DMS53 (cell line): ENCODE measurements at places on chromosomes 11 and 22.

- DNase-seq: no peak
Observed at GRCh38 chr22:22976033-22976922, 88.7 kb downstream of the IGLL5 start.

DNA sequence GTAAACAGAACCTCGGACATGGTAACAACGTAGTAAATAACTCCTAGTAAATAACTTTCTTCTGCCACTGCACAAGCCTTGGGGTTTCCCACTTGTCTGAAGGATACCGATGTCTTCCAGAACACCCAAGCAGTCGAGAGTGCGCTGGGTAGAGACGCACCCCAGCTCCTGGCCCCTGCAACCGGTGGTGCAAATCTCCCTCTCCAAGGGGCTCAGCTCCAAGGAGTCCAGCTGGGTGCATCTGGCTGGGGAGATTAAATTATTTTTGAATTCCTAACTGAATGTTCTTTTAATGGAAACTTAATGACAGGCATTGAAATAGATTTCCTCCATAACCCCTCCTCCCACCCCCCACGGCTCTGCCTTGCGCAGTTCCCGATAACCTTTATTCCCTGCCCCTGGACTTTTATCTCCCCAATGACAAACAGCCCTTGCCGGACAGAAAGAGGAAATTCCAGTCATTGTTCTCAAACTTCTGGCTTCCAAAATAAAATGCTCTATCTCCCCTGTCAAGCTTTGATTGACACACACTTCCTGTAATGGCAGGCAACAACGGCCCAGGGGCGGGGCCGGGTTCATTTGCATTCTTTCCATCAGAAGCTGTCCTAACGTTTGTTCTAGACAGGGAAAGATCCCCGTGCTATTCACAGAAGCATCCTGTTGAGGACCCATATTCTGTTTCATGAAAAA, 31.2 kb downstream of the KCNJ1 start:
- peak; percentile 11 for DNase-seq

DNA sequence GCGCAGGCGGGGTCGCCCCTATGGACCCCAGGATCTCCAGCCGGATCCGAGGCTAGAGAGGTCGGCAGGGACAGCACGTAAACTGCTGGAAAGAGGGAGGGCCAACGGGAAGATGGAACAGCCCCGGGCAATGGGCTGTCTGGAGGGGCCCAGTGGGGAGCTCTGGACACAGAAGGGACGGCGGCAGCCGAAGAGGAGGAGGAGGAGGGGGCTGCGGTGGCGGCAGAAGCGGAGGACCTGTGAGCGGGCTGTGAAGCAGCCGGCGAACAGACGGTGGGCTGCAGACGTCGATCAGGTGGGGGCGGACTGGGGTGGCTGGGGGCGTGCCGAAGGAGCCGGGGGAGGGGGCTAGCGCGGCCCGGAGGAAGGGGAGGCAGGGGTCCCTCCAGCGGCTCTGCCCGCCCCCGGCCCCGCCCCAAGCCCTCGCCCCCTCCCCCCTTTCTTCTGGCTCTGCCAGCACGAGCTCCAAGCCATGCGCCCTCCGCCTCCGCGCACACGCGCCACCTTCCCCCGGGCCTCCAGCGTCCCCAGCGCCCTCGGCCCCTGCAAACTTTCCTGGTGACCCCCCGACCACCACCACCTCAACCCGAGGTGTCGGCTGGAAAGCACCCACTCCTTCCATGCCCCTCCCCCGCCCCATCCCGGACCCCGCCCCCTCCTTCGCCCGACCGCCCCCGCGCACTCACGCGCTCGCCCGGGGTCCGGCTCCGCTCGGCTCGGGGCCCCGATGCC, 432 bp downstream of the TNKS1BP1 start:
- peak; percentile 37 for DNase-seq

DNA sequence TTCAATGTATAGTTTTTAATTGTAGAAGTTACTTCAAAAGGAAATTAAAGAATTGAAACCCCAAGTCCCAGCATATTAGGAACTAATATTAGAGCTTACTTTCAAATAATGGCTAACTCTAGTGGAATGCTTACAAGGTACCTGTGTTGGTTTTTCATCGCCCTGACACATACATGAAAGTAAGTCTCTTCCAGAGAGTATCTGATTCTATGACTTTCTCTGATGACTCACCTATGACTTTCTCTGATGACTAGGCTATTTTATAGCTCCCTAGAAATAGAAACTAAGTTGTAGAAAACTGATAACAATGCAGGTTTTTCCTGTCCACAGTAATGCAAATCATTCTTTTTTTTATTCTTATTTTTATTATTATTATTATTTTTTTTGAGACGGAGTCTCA, 33.6 kb upstream of the MMP7 start:
- peak; percentile 73 for DNase-seq

GRCh38 chr11:41665441-41666360, 206.2 kb upstream of the LRRC4C start:
- no peak for DNase-seq

- DNase-seq: peak; percentile 57
Observed at GRCh38 chr11:121613724-121614123, 161.0 kb upstream of the SORL1-AS1 start.

- DNase-seq: peak; percentile 76
Observed at GRCh38 chr11:59551659-59552521, 40.6 kb downstream of the OR4D9 start.

GRCh38 chr22:44546686-44547310, 48.8 kb upstream of the RTL6 start:
- DNase-seq: no peak

DNA sequence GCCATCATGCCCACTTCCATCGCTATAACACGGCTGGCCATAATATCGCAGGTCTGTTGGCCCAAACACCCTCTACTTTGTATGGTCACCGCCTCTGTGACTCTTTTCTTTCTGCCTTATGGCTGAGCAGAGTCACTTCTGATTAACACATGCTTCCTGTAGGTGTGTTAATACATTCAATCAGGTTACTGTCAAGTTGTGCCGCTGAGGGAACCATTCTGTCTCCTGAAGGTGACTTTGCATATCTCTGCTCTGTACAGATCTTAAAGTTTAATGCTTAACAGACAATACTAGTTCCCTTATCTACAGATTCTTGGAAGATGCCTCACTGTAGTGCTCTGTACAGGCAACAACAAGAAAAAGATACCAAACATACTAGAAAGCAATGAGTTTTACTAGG, 393.1 kb downstream of the CADM1 start:
- no peak for DNase-seq

DNA sequence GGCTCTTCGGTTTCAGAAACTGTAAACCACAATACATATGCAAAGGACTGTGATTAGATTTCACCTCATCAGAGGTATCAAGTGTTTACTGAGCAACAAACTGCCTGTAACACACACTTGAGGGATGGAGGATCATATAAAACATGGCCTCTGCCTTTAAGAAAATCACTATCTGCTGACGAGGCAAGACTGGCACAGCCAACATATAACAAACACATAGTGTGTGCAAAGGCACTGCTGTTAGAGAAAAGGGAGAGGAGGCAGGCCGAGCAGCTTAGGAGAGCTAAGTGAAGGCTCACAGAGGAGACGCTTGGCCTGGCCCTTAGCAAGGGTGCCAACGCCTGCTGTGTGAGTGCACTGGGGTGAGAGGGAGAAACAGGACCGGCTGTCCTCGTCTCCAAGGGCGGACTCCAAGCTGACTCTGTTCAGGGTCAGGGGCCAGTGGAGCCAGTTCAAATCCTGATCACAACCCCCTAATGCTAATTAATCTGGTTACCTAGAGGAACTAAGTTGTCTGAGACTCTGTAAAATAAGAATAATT, 48.2 kb downstream of the LRFN4 start:
- DNase-seq: no peak

DNA sequence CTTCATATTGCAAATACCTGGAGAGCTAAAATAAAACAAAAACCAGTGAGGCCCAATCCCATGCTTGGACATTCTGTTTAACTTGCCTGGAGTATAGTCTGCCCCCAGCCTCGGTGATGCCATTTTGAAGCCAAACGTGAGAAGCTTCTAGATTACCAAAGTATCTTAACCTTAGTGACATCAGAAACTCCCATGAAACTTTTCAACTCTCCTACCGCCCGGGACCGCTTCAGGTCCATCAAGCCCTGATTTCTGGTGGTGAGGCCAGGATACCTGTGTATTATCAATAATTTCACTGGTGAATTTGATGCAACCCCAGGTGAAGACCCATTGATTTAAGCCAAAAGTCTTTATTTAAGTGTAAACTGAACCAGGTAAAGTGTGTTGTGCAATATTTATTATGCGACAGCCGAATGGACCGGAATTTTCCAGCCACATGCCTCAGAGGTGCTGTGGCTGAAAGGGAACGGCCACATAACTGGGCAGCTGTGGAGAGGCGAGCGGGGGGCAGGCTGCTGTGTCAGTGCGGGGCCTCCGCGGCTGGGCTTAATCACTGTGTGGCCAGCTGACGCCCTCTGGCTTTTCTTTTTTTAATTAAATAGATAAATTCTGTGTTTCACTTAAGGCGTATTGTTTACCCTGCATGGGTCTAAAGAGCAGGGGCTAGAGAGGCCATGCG, 385.5 kb upstream of the B3GAT1 start:
- no peak for DNase-seq

- no peak for DNase-seq
Observed at GRCh38 chr11:66013762-66014100, 1.9 kb downstream of the CST6 start.

DNA sequence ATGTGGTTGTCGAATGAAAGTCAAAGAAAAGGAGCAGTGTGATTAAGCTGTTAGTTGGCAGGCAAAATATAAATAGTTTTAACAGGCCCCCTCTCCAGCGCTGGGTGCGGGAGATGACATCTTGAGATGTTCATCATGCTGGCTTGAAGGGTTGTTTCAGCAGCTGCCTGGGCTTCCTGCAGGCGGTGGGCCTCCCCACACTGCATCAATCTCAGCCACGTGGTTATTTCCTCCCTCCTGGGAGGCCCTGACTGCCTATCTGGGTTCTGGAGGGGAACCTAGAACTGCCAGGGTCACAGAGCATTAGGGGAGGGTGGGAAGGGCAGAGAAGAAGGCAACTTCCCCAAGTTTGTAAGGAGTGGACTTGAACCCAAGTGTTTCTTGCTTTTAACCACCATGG, 173.3 kb upstream of the SYT13 start:
- DNase-seq: no peak

- peak; percentile 60 for DNase-seq
Observed at GRCh38 chr22:20843501-20843900, 15.1 kb downstream of the PI4KA start.

DNA sequence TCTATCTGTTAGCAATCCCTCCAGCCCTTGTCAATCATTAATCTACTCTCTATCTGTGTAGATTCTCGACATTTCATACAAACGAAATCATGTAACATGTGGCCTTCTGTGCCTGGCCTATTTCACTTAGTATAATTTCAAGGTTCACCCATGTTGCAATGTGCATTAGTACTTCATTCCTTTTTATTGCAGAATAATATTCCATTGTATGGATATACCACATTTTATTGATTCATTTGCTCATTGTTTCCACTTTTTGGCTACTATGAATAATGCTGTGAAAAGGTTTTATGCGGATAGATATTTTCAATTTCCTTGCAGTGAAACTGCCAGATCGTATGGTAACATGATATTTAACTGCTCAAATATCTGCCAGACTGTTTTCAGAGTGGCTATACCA, 100.1 kb downstream of the MIAT start:
- DNase-seq: no peak
